Mesothelial cell of epicardium (in vitro differentiated cells): ENCODE measurements at places on chromosomes 1 and 21.

- DNase-seq: no peak
These were observed 9.8 kb downstream of the XPR1 start for GRCh38 chr1:180641662-180642061.

DNA sequence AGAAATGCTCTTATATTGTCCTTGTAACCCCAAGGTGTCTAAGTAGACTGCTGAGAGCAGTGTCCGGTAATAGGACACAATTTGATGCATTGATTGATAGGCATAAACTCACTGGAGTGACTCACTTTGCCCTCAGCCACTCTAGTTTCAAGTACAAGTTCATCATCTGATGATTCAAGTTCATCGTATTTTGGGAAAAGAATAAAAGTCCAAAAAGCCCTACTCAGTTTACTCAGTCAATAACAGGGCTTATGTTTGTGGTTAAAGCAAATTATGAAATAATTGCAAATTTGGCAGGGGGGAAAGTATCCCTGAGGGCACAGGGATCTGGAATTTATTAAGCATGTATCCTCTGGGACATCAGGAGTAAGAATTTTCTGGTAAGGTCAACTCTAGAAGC lies 7.6 kb upstream of the ATF3 start:
- DNase-seq: no peak

- no peak for DNase-seq
These were observed 34.9 kb downstream of the RSPH1 start for GRCh38 chr21:42461185-42461520.

- DNase-seq: no peak
These were observed 14.7 kb downstream of the CASQ2 start for GRCh38 chr1:115753830-115754229.

DNA sequence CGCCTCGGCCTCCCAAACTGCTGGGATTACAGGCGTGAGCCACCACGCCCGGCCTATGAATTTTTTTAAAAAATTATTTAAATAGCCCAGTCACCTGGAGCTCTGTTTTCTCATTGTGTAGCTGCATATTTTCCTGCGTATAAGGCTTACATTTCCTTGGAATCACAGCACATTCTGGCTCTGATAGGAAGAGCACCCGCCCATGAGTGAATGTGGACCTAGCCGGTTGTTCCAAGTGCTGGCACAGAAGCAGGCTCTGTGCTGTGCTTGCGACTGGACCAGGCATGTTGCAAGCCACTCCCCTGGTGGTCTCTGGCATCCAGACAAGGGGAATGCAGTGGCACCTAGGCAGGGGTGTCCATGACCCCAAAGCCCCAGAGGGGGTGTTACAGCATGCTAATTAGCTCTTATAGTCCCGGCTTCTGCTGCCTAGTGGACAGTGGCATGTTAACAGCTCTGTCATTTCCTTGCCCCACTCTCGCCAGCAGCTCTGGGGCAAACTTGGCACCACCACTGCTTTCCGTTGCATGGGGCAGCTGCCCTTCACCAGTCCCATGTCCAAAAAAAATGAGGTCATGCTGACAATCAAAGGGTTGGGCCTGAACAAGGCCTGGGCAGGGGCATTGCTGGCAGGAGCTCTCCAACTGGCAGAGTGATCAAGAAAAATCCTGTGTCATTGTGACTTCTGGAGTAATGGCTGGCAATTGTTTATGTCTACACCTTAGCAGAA lies 5.2 kb upstream of the VTCN1 start:
- no peak for DNase-seq

GRCh38 chr1:207024202-207025145 lies 8.1 kb downstream of the C1orf116 start:
- no peak for DNase-seq

GRCh38 chr1:201565024-201565730 lies 26.2 kb downstream of the NAV1 start:
- no peak for DNase-seq
